Progenitor cell of endocrine pancreas (in vitro differentiated cells): ENCODE measurements at places on chromosomes 6 and 20. TPM values are rescaled to one million over a fixed set of nuclear protein-coding genes. Genes with fewer than 3 reads are reported as not detected.
A peak's percentile ranks its signal among the peaks of the same experiment; 100 is the strongest.

ESR1 gene
- not detected in 2 replicates for total RNA-seq

- no peak for DNase-seq
These were observed 53.4 kb downstream of the EPM2A start for GRCh38 chr6:145681965-145682364.

TFAP2C gene
- total RNA-seq: 0.50 and 0.80 TPM in 2 replicates

MAP3K5 gene
- 0.91 and 1.1 TPM in 2 replicates for total RNA-seq

MED20 gene
- total RNA-seq: 31.2 and 37.1 TPM in 2 replicates

GRCh38 chr20:59062081-59062480, 19.5 kb upstream of the PRELID3B start:
- no peak for DNase-seq

CDH26 gene
- 13.4 and 17.1 TPM in 2 replicates for total RNA-seq

- DNase-seq: peak; percentile 22
These were observed 20.5 kb downstream of the PTK7 start for GRCh38 chr6:43096451-43097097.

- no peak for DNase-seq
These were observed 4.5 kb upstream of the ALDH8A1 start for GRCh38 chr6:134954272-134955000.

DNA sequence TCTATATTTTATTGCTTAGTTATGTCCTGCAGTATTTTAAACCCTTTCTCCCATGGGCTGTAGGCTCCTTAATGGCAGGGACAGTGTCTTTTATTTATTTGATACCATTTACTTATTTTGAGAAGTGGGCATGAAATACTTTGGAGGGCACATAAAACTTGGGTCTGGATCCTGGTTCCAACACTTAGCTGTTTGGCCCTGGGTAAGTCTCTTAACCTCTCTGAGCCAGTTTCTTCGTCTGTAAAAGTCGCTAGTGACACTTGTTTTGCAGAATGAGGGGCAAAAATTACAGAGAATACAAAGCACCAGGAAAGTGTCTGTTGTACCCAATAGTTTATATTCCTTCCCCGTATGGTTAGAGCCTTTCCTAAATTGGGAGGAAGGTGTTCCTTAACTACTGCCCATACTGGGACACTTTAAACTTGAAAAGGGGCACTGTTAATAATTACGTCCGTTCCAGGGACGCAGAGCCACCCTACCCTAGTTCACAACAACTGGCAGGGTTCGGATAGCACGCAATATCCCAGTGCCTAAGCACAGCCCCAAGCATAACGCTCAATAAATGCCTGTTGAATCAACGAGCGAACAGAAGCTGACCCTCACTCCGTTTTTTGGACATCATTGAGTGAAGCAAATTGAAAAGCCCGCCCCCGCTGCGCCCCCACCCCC, 6.0 kb upstream of the ARMC12 start:
- no peak for DNase-seq

HLA-DQA1 gene
- not detected in 2 replicates for total RNA-seq

RIPPLY2 gene
- total RNA-seq: not detected in 2 replicates

GRCh38 chr20:64229507-64230061, 26.0 kb upstream of the PCMTD2 start:
- DNase-seq: no peak

NKX2-4 gene
- total RNA-seq: not detected in 2 replicates

- DNase-seq: no peak
These were observed 51.7 kb downstream of the PDE10A start for GRCh38 chr6:165611294-165611693.

GRCh38 chr6:82691997-82692396, 328.4 kb downstream of the TPBG start:
- no peak for DNase-seq

CST4 gene
- not detected in 2 replicates for total RNA-seq

APOBEC2 gene
- 1.2 and 1.4 TPM in 2 replicates for total RNA-seq

DNA sequence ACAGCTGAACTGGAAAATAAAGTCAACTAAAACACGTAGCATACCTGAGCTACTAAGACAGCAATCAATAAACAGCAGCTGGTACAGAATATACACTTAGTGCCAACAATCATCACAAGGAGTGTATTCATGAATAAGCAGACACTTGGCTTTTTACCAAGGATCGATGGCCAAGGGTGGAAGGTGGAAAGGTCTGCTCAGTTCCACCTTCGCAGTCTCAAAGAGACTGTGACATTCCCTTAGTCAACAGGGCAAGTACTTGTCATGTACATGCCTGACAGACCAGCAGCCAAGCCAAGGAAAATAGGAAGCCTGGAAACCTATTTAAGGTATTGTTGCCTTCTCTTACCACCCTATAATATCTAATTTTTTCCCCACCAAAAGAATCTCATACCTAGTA, 21.4 kb downstream of the HBS1L start:
- DNase-seq: no peak

DNA sequence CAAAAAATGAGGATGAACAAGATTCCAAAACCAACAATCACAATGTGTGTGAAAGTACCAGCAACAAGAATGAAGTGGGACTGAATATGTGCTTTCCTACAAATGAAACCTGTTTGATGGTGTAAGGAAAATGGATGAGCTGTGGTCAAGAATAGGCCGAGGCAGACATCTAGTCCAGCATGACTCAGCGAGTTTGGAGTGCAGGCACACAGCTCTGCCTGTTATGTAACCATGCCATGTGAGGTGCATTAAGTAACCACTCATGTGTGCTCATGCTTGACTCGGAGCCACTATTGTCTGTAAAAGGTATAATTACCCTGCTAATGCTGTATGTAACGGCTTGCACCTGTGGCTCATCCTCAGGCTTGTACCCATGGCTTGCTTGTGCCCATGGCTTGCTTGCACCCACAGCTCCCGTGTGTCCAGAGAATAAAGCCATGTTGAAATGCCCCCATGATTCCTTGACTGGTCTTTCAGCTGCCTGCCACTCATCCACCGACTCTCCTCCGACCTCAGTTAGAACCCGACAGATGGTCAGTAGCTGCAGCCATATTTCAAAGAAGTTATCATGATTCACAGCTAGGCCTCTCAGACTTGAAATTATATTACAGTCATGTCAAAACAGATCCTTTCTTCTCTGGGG, 98.7 kb downstream of the BACH2 start:
- no peak for DNase-seq

GRCh38 chr6:157486572-157486971, 105.6 kb downstream of the ZDHHC14 start:
- DNase-seq: no peak

GRCh38 chr6:144849920-144850319, 564.8 kb downstream of the UTRN start:
- no peak for DNase-seq

DNA sequence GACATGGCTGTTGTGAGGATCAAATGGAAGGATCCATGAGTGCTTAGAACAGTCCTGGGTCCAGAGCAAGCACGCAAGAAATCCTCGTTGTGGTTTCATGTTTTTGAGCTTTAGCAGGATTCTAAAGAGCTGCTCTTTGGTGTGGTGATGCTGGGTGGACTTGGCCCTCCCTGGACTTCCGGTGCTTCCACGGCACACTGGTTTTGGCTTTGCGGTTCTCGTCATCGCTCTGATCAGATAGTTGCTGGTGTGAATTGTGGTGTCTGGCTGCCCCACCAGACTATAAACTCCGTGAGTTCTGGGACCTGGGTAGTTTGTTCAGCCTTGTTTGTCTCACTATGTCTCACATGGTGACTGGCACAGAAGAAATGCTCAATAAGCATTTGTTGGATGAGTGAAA, 3.3 kb downstream of the HNF4A start:
- no peak for DNase-seq
